Stimulated activated CD4-positive, alpha-beta T cell treated with anti-CD3 and anti-CD28 coated beads, Interleukin-12 subunit alpha, Interleukin-12 subunit beta, amount 100 ng/mL, for 48 hours (primary cell): ENCODE measurements at places on chromosomes 1 and 21.

DNA sequence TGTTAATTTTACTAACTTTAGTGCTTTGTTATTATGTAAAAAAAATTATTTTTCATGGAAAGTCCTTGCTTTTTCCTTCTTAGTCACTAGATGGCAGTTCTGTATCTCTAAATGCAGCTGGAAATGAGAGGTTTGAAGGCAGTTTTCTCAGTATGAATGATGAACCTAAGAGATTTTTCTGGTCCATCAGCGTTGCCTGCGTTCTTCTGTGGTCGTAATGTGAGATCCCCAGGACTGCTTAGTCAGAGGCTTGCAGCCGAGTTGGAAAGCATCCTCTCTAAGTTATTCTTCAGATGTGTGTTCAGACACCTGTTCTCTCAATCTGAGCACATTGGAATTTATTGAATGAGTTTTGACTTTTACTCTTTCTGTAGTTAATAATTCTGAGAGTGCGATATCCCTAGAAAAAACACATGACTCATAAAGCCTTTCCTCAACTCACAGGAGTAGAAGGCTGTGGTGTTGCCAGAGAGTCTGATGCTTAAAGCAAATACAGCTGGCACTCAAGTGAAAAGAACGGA lies 99.3 kb downstream of the FMN2 start:
- DNase-seq: no peak

- DNase-seq: no peak
These were observed 183.2 kb downstream of the DNM3 start for GRCh38 chr1:172024516-172024915.

DNA sequence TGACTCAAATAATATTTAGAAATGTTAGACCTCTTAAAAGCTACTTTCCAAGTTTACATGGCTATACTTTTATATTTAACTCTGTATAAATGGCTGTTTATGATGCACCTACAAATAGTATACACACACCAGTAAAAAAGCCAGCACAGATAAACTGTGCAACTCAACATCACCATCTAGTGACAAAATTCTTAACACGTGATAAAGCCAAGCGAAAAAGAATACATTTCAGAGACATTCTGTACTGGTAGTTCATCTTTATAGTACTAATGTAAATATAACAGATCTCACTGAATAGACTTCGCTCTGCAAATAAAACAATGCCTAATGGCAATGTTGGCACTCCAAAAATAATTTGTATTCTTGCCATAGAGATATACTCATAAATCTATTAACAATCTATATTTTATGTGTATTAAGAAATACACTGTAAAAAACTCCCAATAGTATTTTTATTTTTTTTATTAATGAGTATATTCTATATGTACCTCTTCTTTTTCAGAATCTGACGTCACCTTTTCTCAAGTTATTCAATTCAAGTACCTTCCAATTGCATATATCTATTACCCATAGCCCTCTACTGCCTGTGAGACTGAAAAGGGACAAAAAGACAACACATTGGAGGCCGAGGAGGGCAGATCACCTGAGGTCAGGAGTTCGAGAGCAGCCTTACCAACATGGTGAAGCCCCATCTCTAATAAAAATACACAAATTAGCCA lies 100.2 kb downstream of the DPYD start:
- no peak for DNase-seq

DNA sequence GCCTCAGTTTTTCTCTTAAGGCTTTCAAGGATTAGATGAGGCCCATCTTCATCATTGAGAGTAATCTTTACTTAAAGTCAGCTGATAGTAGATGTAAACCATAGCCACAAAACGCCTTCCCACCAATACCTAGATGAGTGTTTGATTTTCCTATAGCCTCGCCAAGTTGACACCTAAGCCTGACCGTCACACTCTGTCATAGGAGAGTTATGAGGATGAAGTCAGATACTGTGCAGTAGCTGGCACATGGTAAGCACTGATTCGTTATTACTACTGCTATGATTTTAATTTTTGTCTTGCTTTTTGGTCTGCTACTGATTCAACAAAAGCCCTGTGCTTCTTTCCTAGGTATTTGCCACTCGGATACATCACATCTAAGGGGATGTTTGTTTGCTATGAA lies 395.5 kb downstream of the RPS6KC1 start:
- DNase-seq: no peak

- no peak for DNase-seq
These were observed 1655.0 kb downstream of the MRPL39 start for GRCh38 chr21:23952269-23952668.

DNA sequence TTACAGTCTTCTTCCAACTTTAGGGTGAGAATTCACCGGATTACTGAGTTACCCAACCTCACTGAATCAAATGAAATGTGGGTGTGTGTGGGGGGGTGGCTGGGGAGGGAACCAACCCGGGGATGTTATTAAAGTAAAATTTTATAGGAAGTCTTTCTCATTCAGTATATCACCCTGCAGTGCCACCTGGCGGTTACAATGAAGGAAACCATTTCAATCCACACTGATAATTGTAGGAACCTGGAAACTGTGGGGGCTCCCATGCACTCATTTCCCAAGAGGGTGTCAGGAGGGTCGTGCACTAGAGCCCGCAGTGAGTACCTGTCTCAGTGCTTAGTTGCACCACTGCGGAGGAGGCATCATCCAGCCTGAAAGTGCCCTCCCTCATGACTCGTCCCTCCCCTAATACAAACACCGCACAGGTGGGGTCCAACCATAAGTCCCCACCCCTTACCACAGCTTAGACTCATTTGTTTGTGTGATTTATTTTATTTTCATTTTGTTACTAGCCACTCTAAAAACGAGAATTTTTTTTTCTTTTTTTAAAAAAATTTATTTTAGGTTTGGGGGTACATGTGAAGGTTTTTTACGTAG lies 29.1 kb upstream of the IGSF5 start:
- DNase-seq: no peak

GRCh38 chr21:15754640-15755039 lies 24.9 kb downstream of the USP25 start:
- no peak for DNase-seq

DNA sequence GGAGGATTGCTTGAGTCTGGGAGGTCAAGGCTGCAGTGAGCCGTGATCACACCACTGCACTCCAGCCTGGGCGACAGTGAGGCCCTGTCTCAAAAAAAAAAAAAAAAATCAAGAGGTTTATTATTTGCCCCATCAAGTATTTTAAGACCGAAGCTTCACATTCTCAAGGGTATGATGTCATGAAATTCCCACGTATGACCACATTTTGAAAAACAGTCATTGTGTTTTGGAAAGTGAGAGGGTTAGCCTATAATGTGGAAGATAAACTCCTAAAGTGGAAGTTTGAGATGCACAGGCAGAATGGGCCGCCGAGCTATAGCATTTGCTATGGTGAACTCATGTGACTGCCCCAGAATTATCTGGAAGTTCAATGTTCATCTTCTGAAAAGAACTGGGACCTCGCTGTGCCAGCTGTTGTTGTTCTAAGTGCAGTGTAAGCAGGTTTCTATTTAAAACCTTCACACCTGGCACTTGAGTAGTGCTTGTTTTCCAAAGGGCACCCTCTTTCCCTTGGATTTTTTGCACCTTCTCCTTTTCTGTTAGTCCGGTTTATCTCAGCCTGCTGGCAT lies 96.9 kb upstream of the SLC25A33 start:
- no peak for DNase-seq

DNA sequence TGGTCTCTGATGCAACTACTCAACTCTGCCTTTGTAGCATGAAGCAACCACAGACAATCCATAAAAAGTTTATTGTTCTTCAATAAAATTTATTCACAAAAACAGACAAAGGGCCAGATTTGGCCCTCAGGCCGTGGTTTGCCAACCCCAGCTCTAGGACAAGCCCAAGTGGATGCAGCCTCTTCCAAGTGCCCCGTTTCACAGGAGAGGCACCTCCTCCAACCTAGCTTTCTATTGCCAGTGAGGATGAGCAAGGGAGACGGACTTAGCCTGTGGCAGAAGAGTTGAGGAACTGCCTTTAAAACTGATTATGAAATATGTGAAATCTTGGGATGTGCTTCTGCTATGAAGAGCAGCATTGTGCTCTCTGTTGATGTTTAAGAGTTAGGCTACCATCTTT lies 105.4 kb downstream of the PSMG1 start:
- no peak for DNase-seq

DNA sequence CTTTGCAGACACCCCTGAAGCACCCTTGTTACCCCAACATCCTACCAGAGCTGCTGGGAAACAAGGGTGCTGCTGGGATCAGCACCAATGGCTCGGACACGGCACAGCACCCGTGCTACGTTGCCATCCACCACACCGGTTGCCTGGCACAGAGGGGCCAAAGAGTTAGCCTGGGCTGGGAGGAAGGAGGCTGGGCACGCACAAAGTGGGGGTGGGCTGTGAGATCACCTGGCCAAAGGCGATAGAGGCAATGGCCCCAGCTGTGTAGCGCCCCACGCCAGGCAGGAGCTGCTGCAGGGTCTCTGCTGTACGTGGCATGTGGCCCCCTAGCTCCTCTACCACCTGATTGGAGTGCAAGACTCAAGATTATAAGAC lies 5.6 kb downstream of the HPDL start:
- no peak for DNase-seq
